ENCODE measurements at places on chromosomes 12 and 14.

- DNase-seq, result no peak
These were observed 260.8 kb downstream of the TTC8 start for GRCh38 chr14:89085231-89085731.

GRCh38 chr14:62301080-62301479 lies 538.9 kb downstream of the SNAPC1 start:
- DNase-seq, result no peak

DNA sequence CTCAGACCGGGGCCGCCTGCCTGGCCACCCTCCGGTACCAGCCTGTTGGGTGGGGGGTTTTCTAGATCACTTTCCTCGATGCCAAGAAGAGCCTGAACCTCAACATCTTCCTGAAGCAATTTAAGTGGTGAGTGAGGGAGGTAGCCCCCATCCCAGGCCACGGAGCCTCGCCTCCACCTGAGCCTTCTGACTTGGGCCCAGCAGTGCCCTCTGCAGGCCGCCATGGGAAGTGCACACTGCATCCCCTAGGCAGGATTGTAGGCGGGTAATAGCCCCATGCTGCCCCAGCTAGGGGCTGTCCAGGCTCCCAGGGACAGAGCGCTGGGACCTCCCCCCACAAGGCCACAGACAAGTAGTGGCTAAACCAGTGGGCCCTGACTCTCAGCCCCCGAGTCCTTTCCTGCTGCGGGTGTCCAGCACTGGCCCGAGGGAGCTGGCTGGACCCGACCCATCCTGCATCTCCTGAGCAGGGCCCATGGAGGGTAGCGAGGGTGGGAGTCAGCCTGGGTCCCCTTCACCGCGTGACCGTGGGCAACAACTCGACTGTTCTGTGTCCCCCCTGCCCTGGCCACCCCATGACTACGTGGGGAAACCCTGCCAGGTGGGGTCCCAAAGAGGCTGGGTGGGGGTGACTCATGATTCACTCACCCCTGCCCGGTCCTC lies 15.3 kb upstream of the ADSS1 start:
- peak; percentile 70 for DNase-seq

DNA sequence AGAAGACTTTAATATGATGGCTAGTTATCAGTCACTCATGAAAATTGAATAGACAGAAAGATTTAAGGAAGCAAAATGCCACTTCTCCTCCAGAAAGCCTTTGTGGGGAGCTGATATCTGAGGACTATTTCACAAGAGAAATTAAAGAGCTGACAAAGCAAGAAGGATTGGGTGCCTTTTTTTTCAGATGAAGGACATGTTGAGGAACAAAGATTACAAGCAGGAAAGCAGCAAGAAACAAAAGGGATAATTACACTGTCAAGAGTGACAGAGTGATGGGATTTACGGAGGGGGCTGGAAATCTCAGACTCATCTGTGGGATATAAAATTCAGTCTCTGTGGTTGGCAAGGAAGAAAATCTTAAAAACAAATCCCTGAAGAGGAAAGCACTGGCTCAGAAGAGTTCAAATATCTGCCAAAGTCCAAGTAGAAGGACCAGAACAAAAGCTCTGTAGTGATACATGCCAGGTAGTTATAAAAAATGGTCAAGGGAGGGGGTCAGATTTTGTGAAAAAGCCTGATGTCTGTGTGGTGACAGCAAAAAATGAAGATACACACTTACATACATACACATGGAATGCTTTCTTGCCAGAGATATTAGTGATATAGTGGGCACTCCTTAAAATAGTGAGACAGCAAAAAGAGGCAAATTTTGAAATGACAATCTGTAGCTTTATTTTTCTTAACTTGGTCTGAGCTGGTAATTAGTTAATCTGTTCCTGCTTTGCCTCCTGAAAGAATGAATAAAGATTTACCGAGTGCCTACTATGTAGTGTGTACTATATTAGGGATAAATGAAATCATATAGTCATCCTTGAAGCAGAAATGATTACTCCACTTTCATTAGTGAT lies 62.9 kb downstream of the EPS8 start:
- DNase-seq, result no peak

GRCh38 chr14:28300356-28300755 lies 466.2 kb upstream of the FOXG1 start:
- DNase-seq, result no peak

DNA sequence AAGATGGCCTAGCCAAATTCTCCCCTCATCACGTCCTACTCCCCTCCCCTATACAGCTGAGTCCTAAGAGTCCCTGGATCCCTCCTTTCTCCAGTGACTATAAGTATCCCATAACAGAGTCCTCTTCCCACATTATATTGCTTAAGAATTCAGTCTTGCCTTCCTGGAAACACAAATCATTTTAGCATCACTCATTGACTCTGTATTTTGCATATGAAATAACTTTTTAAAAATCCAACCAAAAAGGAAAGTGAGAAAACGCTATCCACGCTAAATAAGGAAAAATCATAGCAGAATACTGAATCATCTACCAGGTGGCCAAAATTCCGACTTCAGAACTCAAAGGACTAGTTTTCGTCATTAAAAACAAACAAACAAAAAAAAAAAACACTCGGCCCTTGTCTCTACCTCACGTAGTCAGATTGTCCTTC lies 130.2 kb downstream of the GCH1 start:
- DNase-seq, result no peak

DNA sequence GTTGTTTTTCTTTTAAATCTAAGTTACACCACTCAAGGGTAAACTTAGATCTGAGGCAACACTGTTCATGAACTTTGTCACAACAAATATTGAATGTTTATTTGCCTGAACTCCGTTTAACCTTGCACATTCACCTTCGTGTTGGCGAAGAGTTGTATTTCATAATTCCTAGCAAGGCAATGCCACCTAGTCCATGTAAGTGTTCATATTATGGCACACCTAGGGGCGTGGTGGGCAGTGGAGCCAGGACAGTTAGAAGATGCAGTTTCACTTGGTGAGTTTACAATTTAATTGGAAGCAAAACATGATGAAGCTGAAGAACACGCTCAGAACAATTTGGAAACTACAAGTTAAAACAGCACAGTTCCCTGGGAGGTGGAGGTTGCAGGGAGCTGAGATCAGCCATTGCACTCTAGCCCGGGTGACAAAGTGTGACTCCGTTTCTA lies 30.4 kb upstream of the GNPNAT1 start:
- no peak for DNase-seq

Measured in substantia nigra (tissue), 51 donors.